Activated naive CD4-positive, alpha-beta T cell (primary cell): ENCODE measurements at places on chromosomes 2 and 18.

DNA sequence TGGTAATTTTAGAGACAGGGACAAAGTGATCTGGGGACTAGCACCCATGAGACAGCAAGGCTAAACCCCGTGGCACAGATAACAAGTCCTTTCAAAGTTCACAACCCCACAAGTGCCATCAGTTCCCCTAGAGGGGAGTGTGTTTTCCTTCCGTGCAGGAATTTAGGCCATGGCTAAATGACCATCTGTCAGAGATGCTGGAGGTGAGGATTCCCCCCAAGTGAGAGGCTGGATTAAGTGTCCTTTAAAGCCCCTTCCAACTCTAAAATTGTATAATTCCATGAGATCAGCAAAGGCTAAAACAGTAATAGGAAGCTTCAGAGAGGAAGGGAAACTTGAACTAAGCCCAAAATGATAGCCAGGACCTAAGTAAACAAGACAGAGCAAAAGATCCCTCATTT lies 8.7 kb downstream of the FEZ2 start:
- DNase-seq = no peak

DNA sequence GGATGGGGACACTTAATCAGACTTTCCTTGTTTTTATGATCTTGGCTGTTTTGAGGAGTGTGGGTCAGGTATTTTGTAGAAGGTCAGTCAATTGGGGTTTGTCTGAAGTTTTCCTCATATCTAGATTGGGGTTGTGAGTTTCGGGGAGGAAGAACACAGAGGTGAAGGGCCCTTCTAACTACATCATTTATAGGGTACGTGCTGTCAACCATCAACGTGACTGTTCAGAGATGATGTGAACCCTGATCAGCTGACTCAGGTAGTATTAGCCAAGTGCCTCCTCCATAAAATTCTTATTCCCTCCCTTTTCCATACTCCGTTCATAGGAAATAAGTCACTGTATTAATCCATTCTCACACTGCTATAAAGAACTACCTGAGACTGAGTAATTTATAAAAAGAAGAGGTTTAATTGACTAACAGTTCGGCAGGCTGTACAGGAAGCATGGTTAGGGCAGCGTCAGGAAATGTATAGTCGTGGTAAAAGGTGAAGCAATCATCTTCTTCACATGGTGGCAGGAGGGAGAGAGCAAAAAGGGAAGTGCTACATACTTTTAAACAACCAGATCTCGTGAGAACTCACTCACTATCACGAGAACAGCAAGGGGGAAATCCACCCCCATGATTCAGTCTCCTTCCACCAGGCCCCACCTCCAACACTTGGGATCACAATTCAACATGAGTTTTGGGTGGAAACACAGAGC lies 547.1 kb upstream of the LINC00305 start:
- no peak for DNase-seq

DNA sequence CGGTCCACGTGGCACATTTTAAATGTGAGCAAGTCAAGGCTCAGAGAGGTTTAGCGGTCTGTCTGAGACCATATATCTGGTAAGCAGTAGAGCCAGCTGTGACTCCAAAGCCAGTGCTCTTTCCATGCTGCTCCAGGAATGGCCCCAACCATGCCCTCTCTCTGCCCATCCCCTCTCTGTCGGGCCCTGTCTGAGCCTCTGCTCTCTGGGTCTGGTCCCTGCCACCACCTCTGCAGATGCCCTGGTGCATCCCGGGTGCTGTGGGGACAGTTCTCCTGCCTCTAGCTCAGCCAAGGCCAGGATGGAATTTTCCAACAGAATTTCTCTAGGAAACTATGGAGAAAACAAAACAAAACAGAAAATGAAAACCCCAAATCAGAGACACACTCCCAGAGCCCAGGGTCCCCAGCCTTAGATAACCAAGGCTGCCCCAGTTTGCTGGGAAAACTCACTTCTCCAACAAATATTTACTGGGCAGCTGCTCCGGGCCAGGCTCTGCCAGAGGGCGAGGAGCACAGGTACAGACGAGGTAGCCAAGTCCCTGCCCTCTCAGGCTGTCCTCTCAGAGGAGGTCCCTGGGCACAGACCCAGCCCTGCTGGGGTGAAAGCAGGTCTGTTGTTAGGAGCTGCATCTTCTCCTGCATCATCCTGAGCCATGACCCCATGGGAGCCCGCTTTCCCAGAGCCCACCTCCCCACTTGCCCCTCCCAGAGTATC lies 9.2 kb downstream of the ADRA2B start:
- DNase-seq = no peak

DNA sequence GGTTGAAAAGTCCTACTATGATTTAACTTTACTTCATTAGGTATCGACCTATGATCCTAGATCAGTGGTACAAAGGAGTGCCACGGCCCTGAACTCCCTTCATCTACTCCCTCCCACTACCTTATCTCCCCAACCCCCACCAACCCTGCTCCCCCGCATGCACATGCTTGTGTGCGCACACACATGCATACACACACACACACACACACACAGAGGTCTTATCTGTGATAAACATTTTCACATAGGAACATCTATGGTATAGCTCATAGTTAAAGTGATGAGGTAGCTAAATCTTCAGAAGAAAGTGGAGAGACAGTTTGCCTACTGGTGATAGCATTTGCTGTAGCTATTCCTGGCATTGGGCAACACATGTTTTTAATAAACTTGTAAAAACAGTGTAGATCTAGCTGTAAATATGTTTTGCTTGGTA lies 471.3 kb downstream of the ZEB2 start:
- DNase-seq = no peak

DNA sequence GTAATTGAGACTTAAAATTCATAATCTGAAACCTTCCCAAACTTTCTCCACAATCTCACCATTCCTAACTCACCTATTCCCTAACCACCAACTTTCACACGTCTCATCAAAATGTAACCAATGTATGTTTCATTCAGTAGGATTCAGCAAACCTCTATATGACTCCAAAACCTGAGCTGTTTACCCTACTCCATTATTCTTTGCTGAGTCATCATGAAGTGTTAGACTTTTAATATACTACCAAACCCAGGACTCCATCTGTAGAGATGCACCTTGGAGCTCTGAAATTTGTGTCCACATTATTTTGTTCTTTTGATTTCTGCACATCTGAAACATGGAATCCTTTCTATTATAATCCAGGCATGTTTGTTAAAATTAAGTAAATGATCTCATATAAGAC lies 727.0 kb upstream of the PIK3C3 start:
- no peak for DNase-seq

DNA sequence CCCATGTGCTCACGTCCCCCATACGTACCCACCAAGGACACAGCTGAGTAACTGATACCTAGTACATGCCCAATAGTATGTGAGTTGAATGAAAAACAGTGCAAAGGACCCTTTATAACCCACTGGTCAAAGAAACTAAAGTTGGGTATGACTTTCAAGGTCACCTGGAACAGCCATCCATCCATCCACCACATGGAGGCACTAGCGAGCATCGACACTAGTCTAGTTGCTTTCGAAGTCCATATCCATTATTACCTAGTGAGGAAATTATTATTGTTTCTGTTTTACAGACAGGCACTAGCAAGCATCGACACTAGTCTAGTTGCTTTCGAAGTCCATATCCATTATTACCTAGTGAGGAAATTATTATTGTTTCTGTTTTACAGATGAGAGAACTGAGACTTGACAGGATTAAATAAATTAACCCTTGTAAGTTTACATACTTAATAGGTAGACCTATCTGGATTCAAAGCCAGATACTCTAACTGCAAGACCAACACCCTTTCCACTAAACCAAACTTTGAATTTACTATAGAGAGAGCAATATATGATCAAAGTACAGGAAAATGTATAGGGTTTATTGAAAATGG lies 233.7 kb downstream of the METTL4 start:
- DNase-seq = peak; percentile 21

DNA sequence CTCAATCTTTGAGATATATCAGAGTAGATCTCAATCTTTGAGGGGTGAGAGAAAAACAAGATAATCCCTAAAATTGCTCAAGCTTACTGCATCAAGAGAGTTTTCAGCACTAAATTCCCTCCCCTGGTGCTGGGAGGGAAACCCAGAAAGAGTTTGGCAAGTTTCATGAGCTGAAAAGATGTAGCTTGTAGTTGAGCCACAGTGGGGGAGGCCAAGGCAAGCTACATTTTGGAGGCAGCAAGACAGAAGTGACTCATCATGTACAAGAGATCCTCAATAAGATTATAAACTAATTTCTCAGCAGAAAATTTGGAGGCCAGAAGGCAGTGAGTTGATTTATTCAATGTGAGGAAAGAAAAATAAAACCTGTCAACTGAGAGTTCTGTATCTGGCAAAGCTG lies 308.2 kb downstream of the PIEZO2 start:
- DNase-seq = no peak

- no peak for DNase-seq
Observed at GRCh38 chr2:240248721-240249422, 108.4 kb upstream of the OTOS start.

DNA sequence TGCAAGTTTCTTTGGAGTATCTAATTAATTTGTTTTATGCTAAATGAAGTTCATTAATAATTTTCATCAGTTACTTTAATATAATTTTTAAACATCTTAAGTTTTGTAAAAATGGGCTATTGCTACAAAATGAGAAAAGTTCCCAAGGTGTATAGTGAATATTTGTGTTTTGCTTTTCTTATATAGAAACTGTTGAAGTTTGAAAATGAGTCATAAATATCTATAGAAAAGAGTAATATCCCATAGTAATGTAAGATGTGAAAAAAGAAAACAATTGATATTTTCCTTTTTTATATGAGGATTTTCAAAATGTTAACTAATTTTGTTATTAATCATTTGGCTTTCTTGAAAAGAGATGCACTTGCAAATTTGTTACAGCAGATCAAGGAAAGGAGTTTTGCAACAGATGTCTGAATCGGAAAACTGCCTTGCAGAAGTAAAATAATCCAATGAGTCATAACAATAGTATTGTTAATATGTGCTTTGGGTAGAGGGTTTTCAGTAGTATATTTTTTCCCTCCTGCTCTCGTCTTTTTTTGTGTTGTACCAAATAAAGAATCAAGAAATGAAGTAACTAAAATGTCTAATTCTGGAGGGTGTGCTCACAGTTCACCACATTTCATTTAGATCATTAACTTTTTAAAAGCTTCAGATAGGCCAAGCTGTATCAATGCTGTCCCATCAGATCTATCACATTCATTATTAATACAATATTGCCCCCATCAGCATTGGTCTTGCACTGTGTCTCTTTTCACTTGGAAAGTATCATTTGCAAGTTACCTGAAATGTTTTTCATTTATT lies 15.5 kb downstream of the DUSP19 start:
- no peak for DNase-seq

DNA sequence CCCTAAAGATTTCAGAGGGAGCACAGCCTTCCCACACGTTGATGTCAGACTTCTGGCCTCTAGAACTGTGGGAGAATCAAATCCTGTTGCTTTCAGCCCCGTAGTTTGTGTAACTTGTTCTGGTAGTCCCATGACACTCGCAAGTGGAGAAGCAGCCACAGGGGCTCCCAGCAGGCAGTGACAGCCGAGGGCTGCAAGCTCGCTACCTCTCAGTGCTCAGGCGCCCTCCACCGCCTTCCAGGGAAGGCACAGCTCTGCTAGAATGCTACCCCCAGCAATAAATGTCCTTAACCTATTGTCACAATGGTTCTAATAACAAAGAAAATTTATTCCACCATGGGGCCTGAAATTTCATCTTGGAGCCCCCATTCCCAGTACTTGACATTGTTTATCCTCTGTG lies 143.1 kb upstream of the ZNF236 start:
- no peak for DNase-seq

- DNase-seq = no peak
Observed at GRCh38 chr2:96097951-96098823, 18.2 kb downstream of the ADRA2B start.

DNA sequence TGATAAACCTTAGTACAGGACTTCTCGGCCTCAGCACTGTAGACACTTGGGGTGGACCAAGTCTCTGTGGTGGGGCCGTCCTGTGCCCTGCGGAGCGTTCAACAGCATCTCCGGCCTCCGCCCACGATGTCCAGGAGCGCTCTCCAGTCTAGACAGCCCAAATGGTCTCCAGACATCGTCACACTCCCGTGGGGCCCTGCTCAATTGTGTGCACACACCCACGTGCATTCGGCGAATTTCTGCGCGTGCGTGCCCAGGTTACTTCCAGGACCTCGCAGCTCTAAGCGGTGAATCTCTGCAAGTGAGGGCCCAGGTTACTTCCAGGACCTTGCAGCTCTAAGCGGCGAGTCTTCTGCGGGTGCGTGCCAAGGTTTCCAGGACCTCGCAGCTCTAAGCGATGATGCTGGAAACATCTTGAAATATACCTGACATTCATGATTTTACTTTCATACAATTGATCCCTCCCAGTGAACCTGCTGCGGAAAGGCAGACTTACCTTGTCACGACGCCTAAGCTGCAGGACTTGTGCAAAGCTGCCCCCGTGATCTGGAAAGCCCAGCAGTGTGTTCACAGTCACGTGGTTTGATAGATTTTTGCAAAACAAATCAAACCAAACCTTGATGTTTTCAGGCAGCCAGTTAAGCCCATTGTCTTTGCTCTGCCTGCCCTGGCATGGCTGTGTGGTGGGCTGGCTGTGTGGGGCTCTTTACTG lies 16.1 kb upstream of the OTOS start:
- DNase-seq = no peak

- no peak for DNase-seq
Observed at GRCh38 chr2:197210430-197210829, 100.2 kb downstream of the ANKRD44 start.

DNA sequence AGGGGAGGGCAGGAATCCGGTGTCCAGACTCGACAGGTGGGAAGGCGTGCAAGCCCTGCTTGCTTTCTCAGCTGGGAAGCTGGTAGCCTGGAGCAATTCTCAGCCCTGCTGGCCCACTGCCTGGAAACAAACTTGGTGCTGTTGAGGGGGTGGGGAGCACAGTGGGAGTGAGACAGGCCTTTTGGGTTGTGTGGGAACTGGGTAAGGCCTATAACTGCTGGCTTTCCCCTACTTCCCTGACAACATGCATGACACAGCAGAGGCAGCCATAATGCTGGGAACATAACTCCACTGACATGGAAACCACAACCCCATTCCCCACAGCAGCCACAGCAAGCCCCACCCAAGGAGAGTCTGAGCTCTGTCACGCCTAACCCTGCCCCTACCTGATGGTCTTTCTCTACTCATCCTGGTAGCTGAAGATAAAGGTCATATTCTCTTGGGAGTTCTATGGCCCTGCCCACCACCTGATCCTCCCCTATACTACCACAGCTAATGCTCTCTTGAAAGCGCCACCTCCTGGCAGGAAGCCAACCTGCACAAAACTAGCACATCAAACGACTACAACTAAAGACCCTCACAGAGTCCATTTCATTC lies 122.9 kb upstream of the ACVR1C start:
- no peak for DNase-seq

DNA sequence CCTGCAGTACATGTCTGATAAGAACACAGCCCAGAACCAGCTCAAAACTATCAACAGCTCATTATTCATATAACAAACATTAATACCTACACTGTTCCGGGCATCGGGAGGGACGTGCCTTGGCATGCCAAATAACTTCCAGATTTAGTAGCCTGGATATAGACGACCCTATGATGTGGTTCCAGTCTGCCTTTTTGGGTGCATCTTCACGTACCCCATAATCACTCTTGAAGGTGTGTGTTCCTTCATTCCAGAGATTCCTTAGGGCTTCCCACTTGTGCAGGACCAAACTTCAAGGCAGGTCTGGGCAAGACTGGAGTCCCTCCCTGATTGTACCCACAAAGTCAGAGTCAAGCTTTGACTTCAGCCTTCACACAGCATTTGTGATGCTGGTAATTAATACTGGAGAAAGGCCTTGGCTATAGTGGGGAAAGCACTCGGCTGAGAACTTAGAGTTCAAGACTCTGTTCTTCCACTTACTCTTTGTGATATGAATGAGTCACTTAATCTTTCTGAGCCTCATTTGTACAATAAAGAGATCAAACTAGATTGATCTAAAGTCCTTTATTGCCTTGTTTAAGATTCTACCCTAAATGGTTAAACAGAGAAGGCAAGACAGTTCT lies 27.7 kb upstream of the SPATS2L start:
- DNase-seq = no peak
